Activated T-helper 2 cell treated with anti-CD3 and anti-CD28 coated beads, Interferon-gamma antibody, Interleukin-2, Interleukin-4, amounts not matched to agents 10 μg/mL and 5 μg/mL and 100 μg/mL, durations not matched to agents 14 hours and 24 hours and 36 hours (primary cell): ENCODE measurements at places on chromosomes 16 and 17. TPM values are rescaled to one million over a fixed set of nuclear protein-coding genes. Genes with fewer than 3 reads are reported as not detected.

DNA sequence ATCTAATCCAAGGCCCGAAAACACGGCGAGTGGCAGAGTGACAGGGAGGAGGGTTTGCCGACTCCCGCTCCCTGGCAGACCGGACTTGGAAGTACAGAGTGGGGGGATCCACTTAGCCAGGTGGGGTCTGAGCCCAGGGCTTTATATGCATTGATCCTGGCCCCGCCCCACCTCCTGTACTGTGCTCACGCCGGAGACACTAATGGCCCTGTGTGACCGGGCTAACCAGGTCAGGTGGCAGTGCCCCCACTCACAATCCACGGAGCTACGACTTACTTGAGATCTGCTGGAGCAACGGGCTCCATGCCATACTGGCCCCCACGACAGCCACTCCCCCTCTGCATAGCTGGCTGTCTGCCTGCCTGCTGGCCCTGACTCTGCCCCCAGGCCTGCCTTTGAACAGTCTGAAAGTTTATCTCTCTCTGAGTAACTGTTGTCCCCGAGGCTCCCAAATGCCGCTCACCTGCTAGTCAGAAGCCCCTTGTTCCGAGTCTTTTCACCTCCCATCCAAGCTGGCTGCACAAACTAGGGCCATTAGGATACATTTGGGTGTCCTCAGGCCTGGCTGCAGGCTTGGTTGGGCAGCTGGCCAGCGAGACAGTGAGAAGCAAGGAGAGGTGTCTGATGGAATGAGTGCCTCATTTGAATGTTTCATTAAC, 28.0 kb downstream of the CACNA1G start:
- DNase-seq: no peak

DNA sequence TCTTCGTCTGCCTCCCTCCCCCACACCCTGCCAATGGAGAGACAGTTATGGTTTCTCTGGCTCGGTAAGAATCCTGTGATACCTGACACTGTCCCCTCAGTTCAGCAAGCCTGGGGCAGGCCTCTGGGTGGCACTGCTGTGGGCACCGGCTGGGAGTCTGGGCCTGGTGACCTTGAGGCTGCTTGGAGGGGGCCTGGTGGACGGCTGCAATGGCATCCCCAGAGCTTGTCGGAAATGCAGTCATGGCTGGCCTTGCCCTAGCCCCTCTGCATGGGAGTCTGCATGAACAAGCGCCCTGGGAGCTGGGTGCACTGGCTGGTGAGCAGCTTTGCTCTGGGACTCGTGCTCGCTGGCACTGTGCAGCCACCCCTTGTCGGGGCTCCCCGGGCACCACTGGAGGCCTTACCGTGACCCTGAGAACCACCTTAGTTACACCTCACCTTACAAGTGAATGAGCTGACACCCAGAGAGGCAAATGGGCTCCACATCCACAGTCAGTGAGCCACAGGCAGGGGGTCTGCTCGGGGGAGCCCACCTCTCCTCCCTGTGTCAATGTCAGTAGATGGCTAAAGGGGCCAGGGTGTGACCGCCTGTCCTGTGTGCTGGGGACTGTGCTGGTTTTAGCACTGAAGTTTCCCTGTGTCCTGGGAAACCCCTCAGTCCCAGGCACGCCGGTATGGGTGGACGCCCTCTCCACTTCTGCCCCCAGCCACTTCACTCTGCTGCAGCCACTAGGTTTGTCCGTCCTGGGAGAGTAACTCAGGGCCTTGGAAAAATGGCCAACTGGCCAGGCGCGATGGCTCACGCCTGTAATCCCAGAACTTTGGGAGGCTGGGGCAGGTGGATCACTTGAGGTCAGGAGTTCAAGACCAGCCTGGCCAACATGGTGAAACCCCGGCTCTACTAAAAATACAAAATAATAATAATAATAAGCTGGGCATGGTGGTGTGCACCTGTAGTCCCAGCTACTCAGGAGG, 1.4 kb downstream of the LGALS3BP start:
- DNase-seq: no peak

TNFRSF17 gene
- not detected in 2 replicates for total RNA-seq

GRCh38 chr17:61411261-61412142, 11.9 kb downstream of the TBX2 start:
- DNase-seq: peak; percentile 17

- no peak for DNase-seq
Observed at GRCh38 chr16:15404792-15405191, 9.2 kb downstream of the MPV17L start.

DNA sequence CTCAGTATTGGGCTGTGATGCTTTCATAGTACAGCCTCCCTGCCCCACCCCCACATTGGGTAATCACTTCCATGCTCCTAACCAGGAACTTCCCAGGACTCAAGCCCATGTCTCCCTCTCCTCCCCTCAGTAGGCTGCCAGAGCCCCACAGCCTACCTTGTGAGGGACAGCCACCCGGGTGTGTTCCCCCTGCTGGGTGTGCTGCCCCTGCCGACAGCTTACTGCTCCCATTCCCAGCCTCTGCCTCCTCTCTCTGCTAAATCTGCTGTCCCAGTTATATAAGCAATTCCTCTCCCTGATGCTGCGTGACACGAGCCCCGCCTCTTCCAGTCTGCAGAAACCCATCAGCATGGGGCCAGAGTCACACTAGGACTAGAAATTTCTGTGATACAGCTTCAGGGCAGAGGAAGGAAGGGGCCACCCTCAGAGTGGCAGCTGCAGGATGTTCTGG, at the start of gene RSKR:
Gene RSKR (minus strand): TSS at position 255 of the 451 bp plus-strand sequence. CDS start 24 bp downstream, at position 231.
- no peak for DNase-seq

DNA sequence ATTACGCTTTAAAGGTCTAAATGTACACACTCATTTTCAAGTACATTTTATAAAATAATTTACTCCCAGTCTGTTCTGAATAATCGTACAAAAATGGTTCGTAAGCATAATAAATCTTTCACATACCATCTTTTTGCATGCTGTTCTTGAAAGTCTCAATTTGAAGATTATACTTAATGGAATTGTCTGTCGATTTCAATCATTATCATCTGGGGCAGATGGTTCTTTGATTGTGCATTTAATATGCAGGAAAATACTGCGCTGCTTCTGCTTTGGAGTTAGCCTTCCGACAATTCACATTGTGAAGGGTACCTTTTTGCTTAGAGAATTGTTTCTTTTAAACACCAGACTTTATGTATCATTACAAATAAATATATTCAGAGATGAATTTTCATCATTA, 262.8 kb downstream of the ABCC12 start:
- no peak for DNase-seq

- no peak for DNase-seq
Observed at GRCh38 chr16:56789360-56789759, 59.4 kb downstream of the NUP93 start.

LGALS9B gene
- not detected in 2 replicates for total RNA-seq

EXOC7 gene
- total RNA-seq: 103 and 110 TPM in 2 replicates

TBC1D3 gene
- total RNA-seq: not detected in 2 replicates

DNA sequence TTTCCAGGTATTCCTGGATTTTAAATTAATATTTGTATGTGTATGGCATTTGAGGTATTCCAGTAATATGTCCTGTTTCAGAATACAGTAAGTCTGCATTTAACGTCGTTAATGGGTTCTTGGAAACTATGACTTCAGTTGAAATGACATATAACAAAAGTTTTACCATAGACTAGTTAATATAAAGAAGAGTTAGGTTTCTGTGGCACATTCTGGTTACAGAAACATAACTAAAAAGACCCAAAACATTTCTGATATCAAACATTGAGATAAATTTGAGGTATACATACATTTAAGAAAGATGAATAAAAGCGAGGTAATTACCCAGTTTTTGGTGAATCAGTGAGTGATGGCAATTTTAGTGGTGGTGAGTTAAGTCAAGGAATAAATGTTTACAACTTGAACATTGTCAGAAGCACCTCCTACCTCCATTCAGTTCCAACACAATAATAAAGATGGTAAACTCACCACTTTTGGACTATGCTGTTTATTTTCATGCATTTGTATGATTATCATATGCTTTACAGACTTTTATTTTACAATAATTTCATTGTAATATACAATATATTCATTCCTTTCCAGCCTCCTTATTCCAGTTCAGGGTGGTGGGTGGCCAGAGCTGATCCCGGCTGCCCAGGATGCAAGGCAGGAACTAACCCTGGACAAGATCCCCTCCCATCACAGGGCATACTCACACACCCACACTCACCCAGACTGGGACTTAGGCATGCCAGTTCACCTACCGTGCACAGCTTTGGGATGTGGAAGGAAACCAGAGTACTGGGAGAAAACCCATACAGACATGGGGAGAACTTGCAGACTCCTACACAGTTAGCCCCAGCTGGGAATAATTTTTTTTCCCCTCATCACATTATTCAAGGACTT, 9.7 kb downstream of the LUC7L3 start:
- no peak for DNase-seq

IQCK gene
- 0.89 and 1.0 TPM in 2 replicates for total RNA-seq

- no peak for DNase-seq
Observed at GRCh38 chr16:11675561-11676511, 7.6 kb downstream of the SNN start.

- DNase-seq: no peak
Observed at GRCh38 chr16:66447491-66447890, 20.4 kb downstream of the BEAN1 start.

MYH1 gene
- total RNA-seq: not detected in 2 replicates

GRCh38 chr17:77745702-77746101, 212.8 kb upstream of the TNRC6C start:
- DNase-seq: no peak

CACNG3 gene
- not detected in 2 replicates for total RNA-seq

DNA sequence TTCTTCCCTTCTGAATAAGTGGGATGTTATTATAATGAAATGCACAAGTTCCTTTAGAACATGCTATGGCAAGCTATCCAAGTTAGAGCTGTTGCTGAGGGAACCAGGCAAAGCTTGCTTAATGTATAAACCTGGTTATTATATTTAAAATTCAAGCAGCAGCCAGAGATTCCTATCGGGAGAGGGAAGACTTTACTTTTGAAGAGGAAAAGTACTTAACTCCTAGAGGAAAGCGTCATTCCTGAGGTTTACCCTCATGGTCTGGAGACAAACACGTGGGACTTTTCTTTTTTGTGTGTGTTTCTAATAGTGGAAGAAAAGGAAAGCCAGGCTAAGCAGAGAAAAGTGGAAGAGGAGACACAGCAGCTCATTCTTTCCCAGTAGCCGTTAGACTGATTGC, 39.9 kb upstream of the MYH10 start:
- DNase-seq: no peak

KRT24 gene
- total RNA-seq: not detected in 2 replicates

GRCh38 chr16:87747626-87748414, 18.0 kb downstream of the KLHDC4 start:
- no peak for DNase-seq

DNA sequence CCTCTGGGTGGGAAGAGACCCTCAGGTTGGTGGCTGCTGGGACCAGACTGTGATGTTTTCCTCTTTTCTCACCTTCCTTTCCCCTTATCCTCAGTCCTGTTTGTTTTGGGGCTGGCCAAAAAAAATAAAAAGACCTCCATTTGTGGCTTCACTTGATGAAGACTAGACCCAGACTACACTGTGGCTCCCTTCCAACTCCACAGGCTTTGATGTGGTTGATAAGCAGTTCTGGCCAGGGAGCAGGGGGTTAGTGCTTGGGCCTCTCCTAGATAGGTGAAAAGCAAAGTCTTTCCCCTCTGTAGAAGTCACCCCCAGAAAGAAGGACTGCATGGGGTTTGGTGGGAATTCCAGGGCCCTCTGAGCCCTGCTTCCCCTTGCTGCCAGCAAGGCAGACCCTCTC, 11.2 kb upstream of the ADAM11 start:
- DNase-seq: no peak

CCP110 gene
- total RNA-seq: 25.9 and 30.2 TPM in 2 replicates

DNA sequence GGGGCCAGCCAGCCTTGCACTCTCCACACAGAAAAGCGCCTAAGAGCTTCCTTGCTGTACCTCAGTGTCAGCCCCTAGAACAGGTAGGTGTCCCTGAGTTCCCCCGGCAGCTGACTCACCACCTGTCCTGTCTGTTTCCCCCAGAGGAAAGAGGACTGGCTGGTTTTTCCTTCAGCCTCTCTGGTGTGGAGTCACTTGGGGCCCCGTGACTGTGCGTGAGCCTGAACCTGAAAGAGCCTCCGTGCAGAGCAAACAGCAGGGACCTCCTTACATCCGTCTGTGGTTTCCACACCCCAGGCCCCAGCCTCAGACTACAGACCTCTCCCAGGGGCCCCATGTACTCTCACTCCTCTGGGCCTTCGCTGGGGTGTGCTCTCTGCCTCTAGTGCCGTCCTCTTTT, 87.8 kb downstream of the GNAO1 start:
- DNase-seq: peak; percentile 40

ALOX15 gene
- total RNA-seq: not detected in 2 replicates

GRCh38 chr17:43914451-43914850, 7.1 kb upstream of the MPP2 start:
- DNase-seq: no peak

INCA1 gene
- 0.43 and 0.53 TPM in 2 replicates for total RNA-seq

- DNase-seq: peak; percentile 71
Observed at GRCh38 chr17:77645072-77646045, 313.1 kb upstream of the TNRC6C start.

PHLPP2 gene
- 15.8 and 16.1 TPM in 2 replicates for total RNA-seq

DNA sequence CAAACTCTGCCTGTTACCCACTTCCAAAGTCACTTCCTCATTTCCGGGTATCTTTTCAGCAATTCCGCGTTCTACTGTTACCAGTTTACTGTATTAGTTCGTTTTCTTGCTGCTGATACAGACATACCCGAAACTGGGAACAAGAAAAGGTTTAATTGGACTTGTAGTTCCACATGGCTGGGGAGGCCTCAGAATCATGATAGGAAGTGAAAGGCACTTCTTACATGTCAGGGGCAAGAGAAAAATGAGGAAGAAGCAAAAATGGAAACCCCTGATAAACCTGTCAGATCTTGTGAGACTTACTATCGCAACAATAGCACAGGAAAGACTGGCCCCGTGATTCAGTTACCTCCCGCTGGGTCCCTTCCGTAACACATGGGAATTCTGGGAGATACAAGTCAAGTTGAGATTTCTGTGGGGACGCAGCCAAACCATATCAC, 30.9 kb downstream of the PAFAH1B1 start:
- no peak for DNase-seq

GRCh38 chr17:60944751-60945150, 267.1 kb downstream of the BCAS3 start:
- DNase-seq: no peak

GRCh38 chr17:57993471-57994365, 5.7 kb upstream of the VEZF1 start:
- no peak for DNase-seq

KRTAP3-2 gene
- not detected in 2 replicates for total RNA-seq

HAPSTR1 gene
- total RNA-seq: 54.5 and 54.9 TPM in 2 replicates

CDIP1 gene
- total RNA-seq: 46.0 and 47.9 TPM in 2 replicates

MGAT5B gene
- total RNA-seq: 0.55 TPM in 2 replicates

GRCh38 chr17:2947996-2948550, 115.3 kb downstream of the OR1D5 start:
- no peak for DNase-seq

DNA sequence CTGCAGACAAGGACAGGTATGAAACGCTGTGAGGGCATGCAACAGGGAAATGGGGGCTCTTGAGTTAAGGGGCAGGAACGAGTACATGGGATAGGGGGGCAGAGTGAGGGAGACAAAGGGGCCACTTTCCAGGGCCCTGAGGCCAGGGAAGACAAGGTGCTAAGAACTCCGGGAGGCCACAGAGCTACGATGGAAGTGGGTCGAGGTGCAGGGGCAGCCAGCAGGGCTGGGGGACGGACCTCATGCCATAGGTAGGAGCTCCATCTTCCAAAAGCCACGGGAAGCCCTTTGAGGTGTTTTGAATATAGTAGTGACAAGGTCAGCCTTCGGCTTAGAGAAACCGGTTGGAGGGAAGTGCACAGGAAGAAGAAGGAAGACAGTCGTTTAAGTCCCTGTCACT, 35.6 kb downstream of the RBFOX3 start:
- DNase-seq: no peak

GRCh38 chr17:60473788-60474187, 51.5 kb downstream of the CHCT1 start:
- no peak for DNase-seq
